Activated CD4-positive, alpha-beta T cell treated with anti-CD3 and anti-CD28 coated beads for 36 hours (primary cell): ENCODE measurements at places on chromosomes 13 and 19. TPM values are rescaled to one million over a fixed set of nuclear protein-coding genes. Genes with fewer than 3 reads are reported as not detected.

The PRTN3 gene
- not detected for total RNA-seq

The FSD1 gene
- total RNA-seq = 25.3 TPM

The RNF17 gene
- total RNA-seq = 0.43 TPM

DNA sequence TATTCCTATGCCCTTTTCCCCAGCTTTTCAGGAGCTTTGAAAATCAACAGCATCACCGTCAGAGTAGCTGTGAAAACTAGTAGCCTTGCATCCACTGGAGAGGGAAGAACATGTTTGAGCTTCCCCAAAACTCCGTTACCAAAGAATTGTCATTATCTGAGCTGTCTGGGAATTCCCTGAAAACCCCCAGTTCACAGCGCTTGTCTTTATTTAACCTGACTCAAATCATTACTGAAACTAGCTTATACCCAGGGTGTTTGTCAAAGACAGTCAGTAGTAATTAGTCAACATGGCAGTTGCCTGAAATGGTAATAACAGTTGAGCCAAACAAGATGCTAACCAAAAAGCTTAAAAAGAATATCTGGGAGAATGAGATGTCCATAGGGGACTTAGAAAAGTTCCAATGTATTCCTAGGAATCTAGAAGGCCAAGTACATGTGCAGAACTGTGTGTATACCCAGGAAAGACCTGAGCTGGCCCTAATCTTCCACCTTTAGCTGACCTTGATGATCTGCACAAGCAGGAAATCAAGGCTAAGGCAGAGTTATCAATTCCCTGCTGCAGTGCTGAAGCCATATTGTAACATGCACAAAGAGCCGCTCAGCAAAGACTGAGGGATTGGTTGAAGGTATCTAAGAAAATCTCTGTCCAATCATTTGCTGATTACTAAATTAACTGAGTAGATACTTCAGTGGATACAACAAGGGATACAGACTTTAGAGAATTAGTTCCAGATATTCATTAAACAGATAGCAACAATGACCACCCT is 130.8 kb downstream of the KL start:
- DNase-seq = peak; percentile 24

DNA sequence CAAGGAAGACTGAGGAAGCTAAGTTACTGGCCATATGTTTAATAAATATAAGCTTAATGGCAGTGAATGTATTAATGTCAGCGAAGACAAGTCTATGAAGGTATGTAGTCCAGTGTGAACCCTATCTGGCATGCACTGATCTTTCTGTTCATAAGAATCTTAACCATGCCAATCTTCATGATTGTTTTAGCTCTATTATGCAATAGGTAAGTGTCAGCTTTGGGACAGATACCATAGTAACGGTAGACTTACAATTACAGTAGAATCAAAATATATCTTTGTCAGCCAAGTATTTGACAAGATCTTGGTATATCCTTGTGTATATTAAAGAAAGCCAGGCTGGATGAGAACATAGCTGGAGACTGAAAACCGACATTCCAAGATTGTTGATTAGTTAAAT is 428.5 kb downstream of the SPRY2 start:
- DNase-seq = no peak

DNA sequence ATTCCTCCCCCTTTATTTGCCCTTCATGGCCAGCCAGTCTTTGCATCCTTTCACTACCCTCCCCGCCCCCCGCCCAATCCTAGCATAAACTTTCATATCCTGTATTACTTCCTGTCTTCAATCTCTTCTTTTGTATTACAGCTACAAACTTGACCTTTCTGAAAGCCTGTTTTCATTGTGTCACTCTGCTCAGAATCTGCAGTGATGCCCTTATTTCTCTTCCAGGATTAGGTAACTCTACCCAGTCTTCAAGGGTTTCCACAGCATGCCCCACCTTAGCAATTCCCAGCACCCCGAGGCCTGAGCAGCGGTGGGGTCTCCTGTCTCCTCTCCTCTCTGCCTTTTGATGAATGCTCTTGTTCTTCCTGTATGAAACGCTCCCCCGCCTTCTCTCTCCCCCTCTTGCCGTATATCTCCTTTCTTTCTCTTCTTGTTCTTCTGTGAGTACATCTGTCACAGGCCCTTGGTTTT is 145.6 kb downstream of the SHISA2 start:
- DNase-seq = peak; percentile 24
